ENCODE measurements at places on chromosomes 4 and X. TPM values are rescaled to one million over a fixed set of nuclear protein-coding genes. Genes with fewer than 3 reads are reported as not detected.

Gene GPR82
- total RNA-seq: 0.10 TPM

Gene HTN1
- not detected for total RNA-seq

Gene SCML2
- total RNA-seq: 5.8 TPM

Gene SAT1
- 405 TPM for total RNA-seq

Gene WDR17
- total RNA-seq: 42.5 TPM

Gene PCDH11X
- 24.5 TPM for total RNA-seq

Gene DMRTC1
- total RNA-seq: not detected

Gene CLCN5
- 18.7 TPM for total RNA-seq

Gene MXD4
- total RNA-seq: 56.7 TPM

Gene UPF3B
- 6.3 TPM for total RNA-seq

Gene CT45A10
- not detected for total RNA-seq

Gene CCNB3
- total RNA-seq: 0.99 TPM
